ENCODE measurements at places on chromosomes 12 and 14. TPM values are rescaled to one million over a fixed set of nuclear protein-coding genes. Genes with fewer than 3 reads are reported as not detected.

DNA sequence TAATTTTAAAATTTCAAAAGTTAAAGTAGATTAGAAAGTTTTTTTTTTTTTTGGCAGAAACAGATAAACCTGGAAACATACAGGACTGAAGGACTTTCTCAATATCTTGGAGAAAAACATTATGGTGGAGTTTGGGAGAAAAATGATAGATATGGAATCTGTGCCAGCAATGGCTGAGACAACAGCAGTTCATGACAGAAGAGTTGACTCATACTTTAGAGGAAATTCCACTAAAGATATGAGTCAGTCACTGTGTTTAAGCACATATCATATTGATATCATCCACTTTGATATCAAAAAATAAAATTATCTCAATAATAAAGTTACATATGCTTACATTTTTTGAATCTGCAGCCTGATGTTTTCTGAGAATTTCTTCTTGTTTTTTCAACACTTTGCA lies 193.9 kb upstream of the OR4E1 start:
- no peak for DNase-seq

- DNase-seq, result no peak
These were observed 208.7 kb upstream of the FOXN3 start for GRCh38 chr14:89625731-89626232.

- DNase-seq, result no peak
These were observed 60.4 kb downstream of the FZD10 start for GRCh38 chr12:130222519-130223218.

DNAJC22 gene
- 0.18 TPM for total RNA-seq

GSG1 gene
- not detected for total RNA-seq

Data from lower lobe of right lung (tissue), 2 donors.